Stimulated activated CD8-positive, alpha-beta memory T cell treated with anti-CD3 and anti-CD28 coated beads, Interleukin-2, amount 100 ng/mL, for 48 hours (primary cell): ENCODE measurements at places on chromosomes 12 and 14.

DNA sequence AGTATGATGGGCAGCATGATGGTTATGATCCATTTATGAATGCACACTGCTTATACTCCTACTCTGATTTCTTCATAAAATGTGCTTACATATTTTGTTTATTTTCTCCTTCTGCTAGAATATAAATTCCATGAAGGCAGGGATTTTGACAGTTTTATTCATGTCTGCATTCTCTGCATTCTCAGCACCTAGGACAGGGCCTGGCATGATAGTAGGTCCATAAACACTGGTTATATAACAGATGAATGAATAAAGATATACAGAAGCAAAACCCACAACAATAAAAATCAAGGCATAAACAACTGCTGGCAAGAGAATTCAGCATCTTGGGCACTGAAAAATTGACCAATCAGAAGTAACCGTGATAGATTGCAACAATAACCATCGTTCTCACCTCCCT is 115.4 kb downstream of the WIF1 start:
- DNase-seq = no peak

DNA sequence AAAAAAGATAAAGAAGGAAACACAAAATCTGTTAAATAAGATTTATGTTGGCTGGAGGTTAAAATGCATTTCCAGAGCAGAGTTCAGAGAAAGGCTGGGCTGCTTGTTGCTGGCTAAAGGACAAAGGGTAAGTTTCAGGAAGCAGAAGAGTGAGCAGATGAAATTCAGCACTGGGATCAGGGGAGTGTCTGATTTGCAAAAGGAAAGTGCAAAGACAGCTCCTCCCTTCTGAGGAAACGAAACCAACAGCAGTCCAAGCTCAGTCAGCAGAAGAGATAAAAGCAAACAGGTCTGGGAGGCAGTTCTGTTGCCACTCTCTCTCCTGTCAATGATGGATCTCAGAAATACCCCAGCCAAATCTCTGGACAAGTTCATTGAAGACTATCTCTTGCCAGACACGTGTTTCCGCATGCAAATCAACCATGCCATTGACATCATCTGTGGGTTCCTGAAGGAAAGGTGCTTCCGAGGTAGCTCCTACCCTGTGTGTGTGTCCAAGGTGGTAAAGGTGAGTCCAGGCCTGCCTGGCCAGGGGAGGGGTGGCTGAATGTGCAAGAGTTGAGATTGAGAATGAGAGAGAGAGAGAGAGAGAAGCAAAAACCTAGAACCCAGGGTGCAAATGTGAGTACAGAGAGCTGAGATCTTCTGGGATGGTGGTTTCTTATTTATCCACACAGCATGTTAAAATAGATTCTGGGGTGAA is at the start of gene OAS1:
Gene OAS1, plus strand, starts transcription at position 251 of the 703 bp plus-strand sequence. Its CDS starts 78 bp downstream, at position 329.
- DNase-seq = no peak

- DNase-seq = no peak
Observed at GRCh38 chr14:97644365-97644764, 847.2 kb downstream of the VRK1 start.

GRCh38 chr14:104169005-104169698 is 30.8 kb downstream of the KIF26A start:
- DNase-seq = no peak

DNA sequence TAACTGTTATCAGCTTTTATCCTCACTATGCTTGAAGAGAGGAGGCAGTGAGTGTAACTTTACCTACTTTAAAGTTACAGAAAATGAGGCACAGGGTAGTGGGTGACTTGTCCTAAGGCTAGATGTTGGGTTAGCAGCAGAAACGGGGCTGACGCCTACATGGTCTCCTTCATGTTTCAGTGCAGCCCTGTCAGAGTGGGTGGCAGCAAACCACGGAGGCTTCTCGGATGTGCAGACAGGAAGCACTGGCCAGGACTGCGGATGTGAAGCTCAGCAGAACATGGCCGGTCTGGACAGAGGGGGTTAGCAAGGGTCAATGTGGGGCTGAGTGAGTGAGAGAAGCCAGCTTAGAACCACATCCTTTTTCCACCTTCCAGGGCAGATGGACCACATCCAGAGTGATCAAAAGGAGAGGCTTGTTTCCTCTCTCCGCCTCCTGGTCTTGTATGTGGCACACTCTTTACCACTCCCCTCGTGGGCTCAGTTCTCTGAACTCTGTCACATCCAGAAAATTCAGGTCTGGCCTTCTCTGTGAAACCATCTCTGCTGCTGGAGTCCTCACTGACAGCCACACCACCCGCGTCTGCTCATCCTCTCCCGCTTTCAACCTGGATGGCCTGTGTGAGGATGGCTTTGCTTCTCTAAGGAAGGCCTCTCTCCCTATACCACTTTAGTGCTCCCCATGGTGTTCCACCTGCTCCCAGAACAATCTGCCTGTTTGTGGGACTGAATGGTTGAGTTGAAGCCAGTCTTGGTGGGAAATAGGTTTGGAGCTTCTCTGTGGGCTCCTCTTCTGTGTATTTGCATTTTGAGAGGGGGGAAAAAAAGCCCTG is 14.1 kb downstream of the SUSD6 start:
- peak; percentile 69 for DNase-seq

GRCh38 chr12:75982169-75982564 is 49.4 kb downstream of the PHLDA1 start:
- no peak for DNase-seq

DNA sequence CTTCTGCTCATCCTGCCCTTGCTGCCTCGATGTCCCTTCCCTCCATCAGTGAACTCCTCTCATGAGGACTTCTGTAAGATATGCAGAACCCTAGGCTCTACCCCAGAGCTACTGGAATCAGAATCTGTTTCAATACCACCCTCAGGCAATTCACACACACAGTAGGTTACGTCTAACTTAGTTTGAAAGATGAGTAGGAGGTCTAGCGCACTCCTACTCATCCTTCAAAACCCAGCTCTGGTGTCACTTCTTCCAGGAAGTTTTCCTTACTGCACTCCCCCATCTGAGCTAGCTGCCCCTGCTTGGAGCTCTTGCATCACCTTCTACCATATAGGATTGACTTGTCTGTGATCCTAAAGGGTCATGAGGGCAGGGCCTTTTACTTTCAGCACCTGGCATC is 56.4 kb upstream of the DICER1 start:
- DNase-seq = no peak

GRCh38 chr12:105324704-105325103 is 5.8 kb upstream of the C12orf75 start:
- no peak for DNase-seq

- DNase-seq = no peak
Observed at GRCh38 chr14:26008290-26008689, 589.5 kb downstream of the NOVA1 start.

DNA sequence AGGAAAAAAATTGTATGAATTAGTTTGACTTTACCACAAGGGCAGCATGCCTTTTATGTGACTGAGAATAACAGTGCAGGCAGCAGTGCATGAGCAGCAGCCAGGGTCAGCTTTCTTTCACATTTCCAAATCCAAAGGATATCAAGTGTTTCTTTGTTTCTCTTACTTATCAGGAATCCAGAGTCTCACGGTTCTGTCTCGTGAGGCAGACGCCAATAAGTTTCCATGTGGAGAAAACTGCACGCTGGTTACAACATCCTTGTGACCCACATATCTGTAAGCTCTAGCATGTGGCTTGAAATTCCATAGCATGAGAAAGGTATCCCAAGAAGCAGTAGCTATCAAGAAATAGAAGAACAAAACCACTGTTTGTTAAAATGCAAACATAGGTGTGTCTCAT is 27.6 kb downstream of the GALNT4 start:
- DNase-seq = no peak

GRCh38 chr12:91935296-91935695 is 210.3 kb downstream of the BTG1 start:
- DNase-seq = no peak

DNA sequence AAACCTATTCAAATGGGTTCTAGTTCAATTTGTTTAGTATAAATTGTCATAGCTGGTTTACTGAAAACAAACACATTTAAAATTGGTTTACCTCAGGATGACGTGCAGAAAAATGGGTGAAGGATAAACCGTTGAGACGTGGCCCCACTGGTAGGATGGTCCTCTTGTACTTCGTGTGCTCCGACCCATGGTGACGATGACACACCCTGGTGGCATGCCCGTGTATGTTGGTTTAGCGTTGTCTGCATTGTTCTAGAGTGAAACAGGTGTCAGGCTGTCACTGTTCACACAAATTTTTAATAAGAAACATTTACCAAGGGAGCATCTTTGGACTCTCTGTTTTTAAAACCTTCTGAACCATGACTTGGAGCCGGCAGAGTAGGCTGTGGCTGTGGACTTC is 8.3 kb downstream of the CALM1 start:
- no peak for DNase-seq

GRCh38 chr12:108729612-108730364 is 1.5 kb downstream of the CORO1C start:
- DNase-seq = no peak

GRCh38 chr12:7638760-7639555 is 26.8 kb downstream of the APOBEC1 start:
- DNase-seq = peak; percentile 44

- peak; percentile 76 for DNase-seq
Observed at GRCh38 chr12:49763006-49763591, 21.7 kb downstream of the TMBIM6 start.

- DNase-seq = no peak
Observed at GRCh38 chr12:76374386-76375020, 26.3 kb upstream of the BBS10 start.

DNA sequence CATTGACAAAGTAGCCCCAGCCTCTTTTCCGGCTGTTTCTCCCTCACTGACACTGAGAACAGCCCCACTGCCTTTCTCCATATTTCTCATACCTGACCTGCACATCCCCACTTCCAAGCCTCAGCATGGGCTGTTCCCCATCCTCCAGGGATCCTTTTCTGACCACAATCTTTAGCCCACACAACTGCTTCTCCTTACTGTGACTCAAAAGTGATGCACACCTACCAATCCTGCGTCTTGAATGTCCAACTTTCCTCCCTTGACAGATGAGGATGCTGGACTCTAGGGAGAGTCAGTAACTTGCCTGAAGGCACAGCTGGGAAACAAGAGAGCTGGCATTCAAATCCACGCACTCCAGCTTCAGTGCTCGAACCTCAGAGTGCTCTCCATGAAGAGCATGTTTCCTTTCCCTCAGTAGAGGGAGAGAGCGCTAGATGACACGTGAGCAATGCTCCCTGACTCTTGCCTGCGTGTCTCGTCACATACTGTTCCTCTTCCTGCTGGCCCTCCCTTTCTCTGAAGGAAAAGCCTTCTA is 75.6 kb downstream of the NTF3 start:
- no peak for DNase-seq

GRCh38 chr12:107731366-107731765 is 29.6 kb downstream of the PRDM4 start:
- DNase-seq = no peak

- no peak for DNase-seq
Observed at GRCh38 chr12:9632766-9633165, 25.1 kb upstream of the KLRB1 start.

DNA sequence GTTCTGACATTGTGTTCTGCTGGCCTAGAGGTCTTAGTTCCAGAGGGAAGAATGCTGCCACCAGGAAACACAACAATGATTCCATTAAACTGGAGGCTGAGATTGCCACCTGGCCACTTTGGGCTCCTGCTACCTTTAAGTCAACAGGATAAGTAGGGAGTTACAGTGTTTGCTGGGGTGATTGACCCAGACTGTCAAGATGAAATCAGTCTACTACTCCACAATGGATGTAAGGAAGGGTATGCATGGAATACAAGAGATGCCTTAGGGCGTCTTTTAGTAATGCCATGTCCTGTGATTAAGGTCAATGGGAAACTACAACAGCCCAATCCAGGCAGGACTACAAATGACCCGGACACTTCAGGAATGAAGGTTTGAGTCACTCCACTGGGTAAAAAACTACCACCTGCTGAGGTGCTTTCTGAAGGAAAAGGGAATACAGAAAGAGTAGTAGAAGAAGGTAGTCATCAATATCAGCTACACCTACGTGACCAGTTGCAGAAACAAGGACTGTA is 852.6 kb downstream of the LRFN5 start:
- DNase-seq = no peak

- DNase-seq = no peak
Observed at GRCh38 chr14:105146181-105146975, 22.2 kb downstream of the JAG2 start.

GRCh38 chr12:107547389-107547788 is 138.2 kb upstream of the PWP1 start:
- no peak for DNase-seq

DNA sequence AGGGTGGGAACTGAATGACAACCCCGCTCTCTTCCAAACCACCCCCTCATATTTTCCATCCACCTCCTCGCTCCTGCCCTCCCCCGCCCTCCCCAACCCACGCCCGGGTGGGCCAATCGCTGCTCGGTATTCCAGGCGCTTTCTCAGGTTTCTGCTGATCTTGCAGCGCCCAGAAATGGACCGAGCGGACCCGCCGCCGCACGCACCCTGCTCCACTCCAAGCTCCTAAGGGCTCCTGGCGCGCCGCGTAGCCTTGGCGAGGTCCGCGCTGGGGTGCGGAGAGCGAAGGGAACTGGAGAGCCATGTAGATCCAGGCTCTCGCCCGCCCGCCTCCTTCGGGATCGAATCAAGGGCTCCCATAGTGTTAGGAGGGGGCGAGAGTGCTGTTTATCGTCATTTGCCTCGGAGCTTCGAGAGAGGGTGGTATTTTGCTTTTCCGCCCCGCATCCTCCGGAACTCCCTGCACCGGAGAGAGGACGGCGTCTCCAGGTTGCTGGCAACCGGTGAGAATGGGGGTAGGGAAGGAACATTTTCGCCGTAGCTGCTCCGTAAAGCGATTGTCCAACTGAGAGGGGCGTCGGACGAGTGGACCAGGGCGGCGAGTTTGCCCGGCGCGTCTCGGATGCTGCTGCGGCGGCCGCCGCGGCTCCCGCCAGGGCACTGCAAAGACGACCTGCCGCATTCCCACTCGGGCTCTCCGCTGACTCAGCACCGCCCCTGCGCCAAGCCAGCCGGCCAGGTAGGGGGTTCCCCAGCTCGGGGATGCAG is at the start of gene KCNA1:
Gene KCNA1, plus strand, starts transcription at position 172 of the 768 bp plus-strand sequence. CDS start 1,474 bp downstream, outside the sequence.
- no peak for DNase-seq

- no peak for DNase-seq
Observed at GRCh38 chr12:107447336-107447735, 238.3 kb upstream of the PWP1 start.

GRCh38 chr12:128754275-128754674 is 69.5 kb downstream of the SLC15A4 start:
- DNase-seq = no peak

GRCh38 chr12:10110256-10110844 is 11.6 kb upstream of the CLEC1A start:
- no peak for DNase-seq

GRCh38 chr12:2925322-2925995 is 33.7 kb upstream of the TEAD4 start:
- DNase-seq = no peak

DNA sequence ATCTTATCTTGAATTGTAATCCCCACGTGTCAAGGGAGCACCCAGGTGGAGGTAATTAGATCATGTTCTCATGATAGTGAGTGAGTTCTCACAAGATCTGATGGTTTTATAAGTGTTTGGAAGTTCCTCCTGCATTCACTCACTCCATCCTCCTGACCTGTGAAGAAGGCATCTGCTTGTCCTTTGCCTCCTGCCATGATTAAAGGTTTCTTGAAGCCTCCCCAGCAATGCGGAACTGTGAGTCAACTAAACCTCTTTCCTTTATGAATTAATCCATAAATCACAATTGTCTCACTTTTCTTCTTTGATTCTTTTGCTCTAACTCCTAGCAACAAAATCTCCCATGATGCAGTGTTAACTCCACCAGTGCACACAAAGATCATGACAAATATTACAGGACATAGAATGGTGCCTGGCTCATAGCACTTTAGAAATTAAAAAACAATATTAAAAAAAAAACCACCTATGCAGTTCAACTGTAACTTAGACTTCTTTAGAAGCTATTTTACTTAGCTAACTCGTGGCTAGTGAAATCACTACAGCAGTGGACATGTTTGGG is 37.6 kb upstream of the MGAT4C start:
- DNase-seq = no peak

- peak; percentile 59 for DNase-seq
Observed at GRCh38 chr14:72516936-72517700, 376.8 kb downstream of the DPF3 start.
